ENCODE measurements at places on chromosomes 6 and 20. TPM values are rescaled to one million over a fixed set of nuclear protein-coding genes. Genes with fewer than 3 reads are reported as not detected.

PRPF6 gene
- 54.8 TPM for total RNA-seq

CNPY3 gene
- total RNA-seq, result 38.1 TPM

SDCBP2 gene
- 4.4 TPM for total RNA-seq

VSX1 gene
- not detected for total RNA-seq

CCR6 gene
- not detected for total RNA-seq

ANKRD66 gene
- total RNA-seq, result not detected

COL9A1 gene
- total RNA-seq, result not detected

IMPG1 gene
- not detected for total RNA-seq

TNFRSF6B gene
- total RNA-seq, result 3.2 TPM

EYA4 gene
- total RNA-seq, result 0.40 TPM

SEMG1 gene
- not detected for total RNA-seq

MAP1LC3A gene
- total RNA-seq, result 38.7 TPM

SLPI gene
- not detected for total RNA-seq

KCNK15 gene
- not detected for total RNA-seq

APCDD1L gene
- not detected for total RNA-seq
